ENCODE measurements at places on chromosomes 6 and 20. TPM values are rescaled to one million over a fixed set of nuclear protein-coding genes. Genes with fewer than 3 reads are reported as not detected.

GRCh38 chr6:53813096-53813495 is 18.3 kb downstream of the LRRC1 start:
- DNase-seq = no peak

DNA sequence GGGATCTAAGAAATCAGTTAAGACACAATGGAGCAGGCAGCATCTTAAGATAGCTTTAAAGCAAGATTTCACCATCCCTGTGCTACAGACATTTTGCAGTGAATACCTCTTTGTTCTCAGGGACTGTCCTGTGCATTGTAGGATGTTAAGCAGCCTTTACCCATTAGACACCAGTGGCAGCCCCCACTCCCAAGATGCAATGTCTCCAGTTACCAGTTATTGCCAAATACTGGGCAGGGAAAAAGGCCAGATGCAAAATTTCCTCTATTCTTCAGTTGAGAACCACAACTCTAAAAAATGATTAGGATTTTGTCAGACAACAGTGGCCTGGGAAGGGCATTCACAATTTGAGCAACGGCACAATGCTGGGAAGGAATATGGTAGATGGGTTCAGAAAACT is 6.1 kb downstream of the FBXO5 start:
- DNase-seq = no peak

GRCh38 chr6:127851197-127851596 is 49.7 kb downstream of the THEMIS start:
- DNase-seq = no peak

SH3BGRL2 gene
- total RNA-seq = 26.3 TPM

GRCh38 chr20:400454-401275 is 7.4 kb upstream of the RBCK1 start:
- no peak for DNase-seq

TRIM38 gene
- 8.0 TPM for total RNA-seq

- DNase-seq = no peak
Measured at GRCh38 chr6:39449022-39449421, 126.5 kb upstream of the KCNK16 start.

Measured in pulmonary artery endothelial cell (primary cell).